ENCODE measurements at places on chromosomes 1 and 21.

GRCh38 chr1:77697441-77697840, 15.0 kb upstream of the ZZZ3 start:
- no peaks in the 10 kb centered on the region for H3K36me3 ChIP-seq
- no peaks in the 10 kb centered on the region for H3K4me1 ChIP-seq
- no peak for DNase-seq
- H3K27ac ChIP-seq, result no peak overlapping the region
- no peaks in the 10 kb centered on the region for H3K27me3 ChIP-seq
- H3K4me3 ChIP-seq, result no peak overlapping the region

DNA sequence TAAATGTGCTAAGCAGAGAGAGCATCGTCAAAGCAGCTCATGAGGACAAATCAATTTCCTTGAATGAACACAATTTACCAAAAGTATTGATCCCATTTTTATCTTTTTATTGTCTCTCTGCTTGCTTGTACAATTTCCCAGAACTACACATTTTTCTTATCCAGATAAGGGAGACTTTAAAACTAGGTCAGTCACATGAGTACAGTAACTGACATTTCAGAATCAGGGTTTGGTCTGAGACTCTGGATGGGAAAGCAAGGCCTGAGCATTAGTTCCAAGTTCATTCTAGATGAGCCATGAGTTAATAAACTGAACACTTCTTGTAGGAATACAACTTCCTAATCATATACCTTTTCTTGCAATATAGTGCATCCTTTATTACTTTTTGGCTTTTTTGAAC, 11.5 kb upstream of the DENND2D start:
- no peaks in the 10 kb centered on the region for H3K27me3 ChIP-seq
- no peaks in the 10 kb centered on the region for H3K4me1 ChIP-seq
- H3K36me3 ChIP-seq, result no peaks in the 10 kb centered on the region
- DNase-seq, result no peak

- H3K27ac ChIP-seq, result no peak overlapping the region
- DNase-seq, result no peak
- H3K4me1 ChIP-seq, result no peaks in the 10 kb centered on the region
- no peaks in the 10 kb centered on the region for H3K27me3 ChIP-seq
Measured at GRCh38 chr1:63264161-63264560, 58.2 kb upstream of the FOXD3 start.

GRCh38 chr1:9626201-9626608, 25.3 kb upstream of the PIK3CD start:
- no peak overlapping the region for H3K27ac ChIP-seq
- DNase-seq, result no peak
- no peaks in the 10 kb centered on the region for H3K4me1 ChIP-seq

DNA sequence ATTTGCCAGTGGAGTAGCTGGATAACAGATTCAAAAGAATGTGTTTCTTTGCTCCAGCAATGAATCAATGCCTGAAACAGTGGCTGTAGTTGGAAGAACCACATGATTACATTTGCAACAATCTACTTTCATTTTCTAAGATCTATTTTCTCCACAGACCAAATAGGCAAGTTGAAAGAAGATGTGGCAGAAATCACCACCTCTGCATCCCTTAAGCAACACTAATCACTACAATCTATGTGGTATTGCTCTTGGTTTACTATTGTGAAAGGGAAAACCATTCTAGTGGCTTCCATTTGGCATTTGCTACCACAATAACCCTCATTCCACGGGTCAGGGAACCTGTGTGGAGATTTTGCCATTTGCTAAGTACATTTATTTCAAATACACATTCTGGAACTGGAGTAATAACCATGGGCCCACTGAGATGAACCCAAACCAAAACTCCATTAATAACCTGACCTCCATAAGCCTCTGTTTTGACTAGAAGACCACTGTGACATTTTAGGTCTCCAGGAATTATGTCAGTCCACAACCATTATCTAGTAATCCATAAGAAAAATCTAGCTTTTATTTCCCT, 66.3 kb downstream of the C1orf185 start:
- no peaks in the 10 kb centered on the region for H3K4me1 ChIP-seq
- DNase-seq, result no peak
- H3K27me3 ChIP-seq, result no peaks in the 10 kb centered on the region
- no peaks in the 10 kb centered on the region for H3K36me3 ChIP-seq
- H3K4me3 ChIP-seq, result no peak overlapping the region
